Right renal pelvis (tissue), 4 donors: ENCODE measurements at places on chromosomes 13 and 19.

GRCh38 chr13:97505017-97505416 lies 71.0 kb downstream of the RAP2A start:
- no peak for DNase-seq

GRCh38 chr19:41646589-41647204 lies 19.8 kb upstream of the CEACAM4 start:
- no peak for DNase-seq

GRCh38 chr19:38862321-38863059 lies 12.7 kb upstream of the HNRNPL start:
- no peak for DNase-seq

DNA sequence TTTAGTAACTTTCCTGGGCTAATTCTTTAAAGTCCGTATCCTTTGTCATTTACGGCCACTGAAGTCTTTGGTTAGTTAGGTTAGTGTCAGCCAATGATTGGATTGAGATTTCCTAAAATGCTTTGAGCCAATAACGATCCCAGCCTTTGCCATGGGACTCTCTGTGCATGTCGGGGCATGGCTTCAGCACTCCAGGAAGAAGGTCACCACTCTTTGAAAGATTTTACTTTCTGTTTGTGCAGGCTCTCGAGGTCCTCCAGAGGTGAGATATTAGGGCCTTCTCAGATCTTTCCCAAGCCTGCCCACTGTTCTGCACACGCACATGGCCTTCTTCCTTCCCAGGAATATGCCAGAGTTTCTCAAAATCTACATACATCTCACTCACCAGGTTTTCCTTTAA lies 153.7 kb upstream of the ARGLU1 start:
- DNase-seq: no peak

- no peak for DNase-seq
Measured at GRCh38 chr19:15432018-15432494, 13.3 kb upstream of the AKAP8L start.

- DNase-seq: peak; percentile 97
Measured at GRCh38 chr19:44845612-44846454, at the start of gene NECTIN2. Gene NECTIN2, plus strand, starts transcription at chr19:44846297. Its CDS starts 229 bp downstream, at chr19:44846526.

DNA sequence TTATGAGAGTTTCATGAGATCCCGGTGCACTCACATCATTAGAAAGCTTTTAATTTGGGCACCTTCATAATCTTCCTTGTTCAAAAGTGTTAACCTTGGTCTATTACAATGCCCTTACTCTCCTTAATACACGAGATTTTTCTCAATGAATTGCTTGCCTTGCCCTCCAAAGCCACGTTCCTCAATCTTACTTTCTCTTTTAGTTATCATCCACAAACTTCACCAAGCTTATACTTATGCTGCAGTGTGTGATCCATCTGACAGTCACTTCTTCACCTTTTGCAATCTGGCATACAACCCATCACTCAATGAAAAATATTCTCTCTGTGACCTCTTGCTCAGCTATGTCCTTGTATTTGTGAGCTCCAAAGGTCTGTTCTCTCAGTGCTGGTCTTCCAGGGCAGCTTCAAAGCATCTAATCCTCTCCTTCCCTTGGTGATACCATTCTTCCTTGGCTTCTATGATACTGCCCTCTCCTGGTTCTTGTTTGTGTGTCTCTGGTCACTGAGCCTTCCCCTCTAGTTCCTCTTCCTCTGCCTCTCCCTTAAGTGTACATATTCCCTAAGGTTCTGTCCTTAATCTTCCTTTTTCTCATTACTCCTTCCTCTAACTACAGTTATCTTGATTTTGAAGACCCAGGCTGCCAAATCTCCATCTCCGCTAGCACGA lies 202.2 kb upstream of the STARD13 start:
- no peak for DNase-seq

DNA sequence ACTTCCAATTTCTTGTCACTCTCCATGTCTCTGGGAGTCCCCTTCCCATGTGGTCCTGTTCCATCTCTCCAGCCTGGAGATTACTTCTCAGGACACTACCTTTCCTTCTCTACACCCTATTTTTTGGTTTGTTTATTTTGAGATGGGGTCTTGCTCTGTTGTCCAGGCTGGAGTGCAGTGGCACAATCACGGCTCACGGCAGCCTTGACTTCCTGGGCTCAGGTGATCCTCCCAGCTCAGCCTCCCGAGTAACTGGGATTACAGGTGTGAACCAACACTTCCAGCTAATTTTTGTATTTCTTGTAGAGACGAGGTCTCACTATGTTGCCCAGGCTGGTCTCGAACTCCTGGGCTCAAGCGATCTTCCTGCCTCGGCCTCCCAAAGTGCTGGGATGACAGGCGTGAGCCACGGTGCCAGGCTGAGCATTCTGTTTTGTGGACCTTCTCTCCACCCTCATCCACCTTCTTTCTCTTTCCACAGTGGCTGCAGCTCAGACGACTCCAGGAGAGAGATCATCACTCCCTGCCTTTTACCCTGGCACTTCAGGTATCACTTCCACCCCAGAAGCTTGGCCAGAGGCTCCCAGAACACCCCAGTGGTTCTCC lies 644 bp downstream of the HCST start:
- DNase-seq: no peak
